ENCODE measurements at places on chromosomes 13 and 19.

- DNase-seq: no peak
These were observed 478.4 kb downstream of the PCDH9 start for GRCh38 chr13:66751691-66752090.

- DNase-seq: no peak
These were observed 254.1 kb upstream of the SOX21 start for GRCh38 chr13:94966422-94966955.

DNA sequence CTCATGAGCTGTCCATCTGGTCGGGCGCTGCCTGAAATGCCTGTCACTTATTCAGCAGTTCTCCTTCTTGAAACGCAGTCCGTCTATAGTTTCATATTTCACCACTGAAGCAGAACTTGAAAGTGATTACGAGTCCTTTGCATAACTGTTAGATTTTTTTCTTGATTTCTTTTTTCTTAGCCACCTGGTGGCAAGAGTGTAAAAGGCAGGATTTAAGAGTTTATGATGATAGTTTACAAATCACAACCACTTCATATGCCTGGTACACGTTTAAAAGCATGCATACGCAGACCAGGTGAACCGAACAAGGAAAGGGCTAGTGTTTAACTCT lies 45.8 kb downstream of the GGACT start:
- DNase-seq: no peak

- DNase-seq: no peak
These were observed 39.5 kb downstream of the NOTCH3 start for GRCh38 chr19:15161028-15161984.

GRCh38 chr19:46951171-46951986 lies 68.3 kb upstream of the NPAS1 start:
- no peak for DNase-seq

- no peak for DNase-seq
These were observed 596.6 kb downstream of the KCTD12 start for GRCh38 chr13:76289558-76289957.

DNA sequence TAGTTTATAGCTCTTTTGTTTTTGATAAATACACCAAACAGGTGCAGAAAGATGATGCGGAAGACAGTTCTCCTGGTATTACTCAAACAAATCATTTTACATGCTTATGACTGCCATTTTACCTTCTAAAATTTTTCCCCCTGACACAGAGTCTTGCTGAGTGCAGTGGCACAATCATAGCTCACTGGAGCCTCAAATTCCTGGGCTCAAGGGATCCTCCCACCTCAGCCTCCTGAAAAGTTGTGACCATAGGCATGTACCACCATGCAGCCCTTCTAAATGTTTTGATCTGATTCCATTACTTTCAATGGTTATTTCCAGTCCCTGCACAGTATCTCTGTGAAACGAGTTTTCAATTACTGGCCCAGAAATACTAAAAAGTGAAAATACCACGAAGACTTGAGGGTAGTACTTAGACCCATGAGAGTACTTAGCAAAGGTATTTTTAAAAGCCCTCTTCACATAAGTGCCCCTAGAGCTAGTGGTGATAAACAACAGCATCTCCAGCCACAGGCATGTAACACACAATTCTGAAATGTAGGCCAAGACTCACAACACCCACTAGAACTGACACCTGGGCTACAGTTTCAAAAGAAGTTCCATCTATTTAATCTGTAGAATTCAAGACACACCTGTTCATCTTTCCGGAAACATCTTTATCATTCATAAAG lies 11.3 kb downstream of the HSPH1 start:
- no peak for DNase-seq

GRCh38 chr19:38606131-38606530 lies 11.6 kb downstream of the MAP4K1 start:
- no peak for DNase-seq

GRCh38 chr13:30129411-30129810 lies 177.9 kb downstream of the KATNAL1 start:
- no peak for DNase-seq

Measured in vagina (tissue), 2 donors.